ENCODE measurements at places on chromosomes 7 and 10. TPM values are rescaled to one million over a fixed set of nuclear protein-coding genes. Genes with fewer than 3 reads are reported as not detected.

DNA sequence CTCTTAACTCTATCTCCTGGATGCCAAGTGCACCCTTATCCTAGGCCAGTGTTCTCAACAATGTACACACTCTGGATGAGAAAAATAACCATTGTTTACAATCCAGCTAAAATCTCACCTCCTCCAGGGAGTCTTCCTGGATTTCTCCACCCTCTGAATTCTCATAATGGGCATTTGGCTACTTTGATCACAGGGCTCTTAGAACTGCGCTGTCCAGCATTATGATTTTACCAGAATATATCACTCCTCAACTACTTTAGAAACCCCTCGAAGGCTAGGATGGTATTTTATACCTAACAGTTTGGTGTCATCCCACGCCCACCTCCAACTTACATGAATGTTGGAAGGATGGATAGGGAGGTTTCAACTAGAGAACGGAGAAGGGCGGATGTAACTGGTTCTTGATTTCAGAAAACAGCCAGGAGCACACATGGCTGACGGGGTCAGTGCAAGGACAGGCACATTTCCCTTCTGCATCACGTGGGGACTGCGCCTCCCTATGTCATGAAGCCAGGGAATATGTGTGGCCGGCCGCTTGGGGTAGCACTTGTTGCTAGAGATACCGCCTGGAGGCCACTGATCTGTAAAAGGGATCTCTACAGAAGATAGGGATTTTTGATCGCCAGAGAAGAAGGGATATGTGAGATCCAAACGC, 1.2 kb upstream of the ATP6V0E2 start:
- peak; percentile 89 for DNase-seq
- H3K27me3 ChIP-seq = no peaks in the 10 kb centered on the region
- H3K4me1 ChIP-seq = peaks cover 4% of the 10 kb centered on the region
- H3K36me3 ChIP-seq = no peaks in the 10 kb centered on the region
- peak overlapping the region; percentile 81 for H3K4me3 ChIP-seq

GLRX3 gene
- total RNA-seq = 60.8 TPM

- no peaks in the 10 kb centered on the region for H3K36me3 ChIP-seq
- no peaks in the 10 kb centered on the region for H3K4me1 ChIP-seq
- no peak for DNase-seq
- H3K27ac ChIP-seq = no peak overlapping the region
Observed at GRCh38 chr7:139848274-139848673, 19.2 kb downstream of the TBXAS1 start.

- H3K36me3 ChIP-seq = no peaks in the 10 kb centered on the region
- no peaks in the 10 kb centered on the region for H3K4me1 ChIP-seq
- peak overlapping the region; percentile 9 for H3K4me3 ChIP-seq
- H3K27me3 ChIP-seq = no peaks in the 10 kb centered on the region
- no peak for DNase-seq
Observed at GRCh38 chr10:11782793-11783557, 40.2 kb upstream of the PROSER2 start.

DNA sequence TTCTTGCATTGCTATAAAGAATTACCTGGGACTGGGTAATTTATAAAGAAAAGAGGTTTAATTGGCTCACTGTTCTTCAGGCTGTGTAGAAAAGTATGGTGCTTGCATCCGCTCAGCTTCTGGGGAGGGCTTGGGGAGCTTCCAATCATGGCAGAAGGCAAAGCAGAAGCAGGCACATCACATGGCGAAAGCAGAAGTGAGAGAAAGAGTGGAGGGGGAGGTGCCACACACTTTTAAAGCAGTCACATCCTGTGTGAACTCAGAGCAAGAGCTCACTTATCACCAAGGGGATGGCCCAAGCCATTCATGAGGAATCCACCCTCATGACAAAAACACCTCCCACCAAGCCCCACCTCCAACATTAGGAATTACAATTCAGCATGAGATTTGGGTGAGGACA, 303.5 kb downstream of the OTUD1 start:
- H3K27me3 ChIP-seq = no peaks in the 10 kb centered on the region
- H3K27ac ChIP-seq = no peak overlapping the region
- no peak for DNase-seq
- H3K36me3 ChIP-seq = no peaks in the 10 kb centered on the region
- H3K4me1 ChIP-seq = no peaks in the 10 kb centered on the region

Measured in testis (tissue), 5 donors.